MM.1S (cell line): ENCODE measurements at places on chromosomes 4 and X.
A peak's percentile ranks its signal among the peaks of the same experiment; 100 is the strongest.

- no peak overlapping the region for H3K4me3 ChIP-seq
- no peaks in the 10 kb centered on the region for H3K27me3 ChIP-seq
These were observed 27.7 kb downstream of the FBXO8 start for GRCh38 chr4:174255786-174256185.

GRCh38 chr4:185344743-185345538, 50.8 kb downstream of the LRP2BP start:
- no peaks in the 10 kb centered on the region for H3K27me3 ChIP-seq
- H3K27ac ChIP-seq: peak overlapping the region; percentile 65
- H3K4me1 ChIP-seq: peaks cover 56% of the 10 kb centered on the region
- peaks cover 11% of the 10 kb centered on the region for H3K36me3 ChIP-seq

GRCh38 chr4:153792618-153793247, 3.9 kb upstream of the SFRP2 start:
- H3K27me3 ChIP-seq: peaks cover 8% of the 10 kb centered on the region; the same call in 1 of the 2 replicates
- no peaks in the 10 kb centered on the region for H3K36me3 ChIP-seq
- H3K4me1 ChIP-seq: no peaks in the 10 kb centered on the region
- DNase-seq: no peak
- H3K27ac ChIP-seq: no peak overlapping the region

DNA sequence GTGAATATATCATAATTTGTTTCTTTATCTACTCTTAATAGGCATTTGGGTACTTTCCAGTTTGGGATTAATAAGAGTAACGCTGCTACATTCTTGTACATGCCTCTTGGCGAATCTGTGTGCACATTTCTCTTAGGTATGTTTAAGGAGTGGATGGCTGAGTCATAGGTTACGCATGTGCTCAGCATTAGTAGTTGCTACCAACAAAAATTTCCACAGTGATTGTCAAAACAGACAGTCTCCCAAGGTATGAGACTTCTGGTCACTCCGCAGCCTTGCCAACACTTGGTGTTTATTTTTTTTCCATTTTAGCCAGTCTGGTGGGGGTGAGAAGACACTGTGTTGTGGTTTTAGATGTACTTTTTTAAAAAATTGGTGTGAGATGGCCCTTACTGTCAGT, 44.6 kb downstream of the FGFBP1 start:
- no peaks in the 10 kb centered on the region for H3K27me3 ChIP-seq
- H3K36me3 ChIP-seq: no peaks in the 10 kb centered on the region
- no peak overlapping the region for H3K4me3 ChIP-seq
- H3K4me1 ChIP-seq: no peaks in the 10 kb centered on the region
- no peak overlapping the region for H3K27ac ChIP-seq

DNA sequence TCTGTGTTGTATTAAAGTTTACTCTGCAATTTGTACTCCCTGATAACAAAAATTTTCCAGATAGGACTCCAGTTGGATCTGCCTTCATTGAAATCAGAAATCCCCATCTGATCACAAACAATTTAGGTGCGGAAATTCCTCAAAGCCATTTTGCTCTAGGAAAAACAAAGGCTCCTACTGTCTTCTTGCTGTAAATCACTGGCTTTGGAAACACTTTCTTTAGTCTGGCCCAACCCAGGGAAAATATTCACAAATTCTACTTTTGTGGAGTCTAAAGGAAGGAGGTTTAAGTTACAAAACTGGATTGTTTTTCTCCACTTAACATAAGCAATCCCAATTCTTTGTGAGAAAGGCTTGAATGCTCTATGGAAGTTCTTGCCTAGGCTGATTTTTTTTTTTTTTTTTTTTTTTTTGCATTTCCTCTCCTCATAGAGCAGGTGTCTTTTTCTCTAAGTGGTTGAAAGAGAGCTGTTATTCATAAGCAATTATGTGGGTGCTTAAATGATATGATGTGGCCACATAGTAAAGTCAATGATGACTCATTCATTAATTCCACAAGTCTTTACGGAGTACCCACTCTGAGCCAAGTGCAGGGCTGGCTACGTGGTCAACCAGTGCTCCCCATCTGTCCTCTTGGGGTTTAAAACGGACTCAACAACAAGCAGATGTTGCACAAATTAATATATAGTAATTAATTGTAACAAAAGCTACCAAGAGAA, 261.4 kb downstream of the LDB2 start:
- H3K4me3 ChIP-seq: no peak overlapping the region
- H3K27ac ChIP-seq: no peak overlapping the region
- H3K36me3 ChIP-seq: no peaks in the 10 kb centered on the region
- no peak for DNase-seq
- no peaks in the 10 kb centered on the region for H3K4me1 ChIP-seq
- no peaks in the 10 kb centered on the region for H3K27me3 ChIP-seq

DNA sequence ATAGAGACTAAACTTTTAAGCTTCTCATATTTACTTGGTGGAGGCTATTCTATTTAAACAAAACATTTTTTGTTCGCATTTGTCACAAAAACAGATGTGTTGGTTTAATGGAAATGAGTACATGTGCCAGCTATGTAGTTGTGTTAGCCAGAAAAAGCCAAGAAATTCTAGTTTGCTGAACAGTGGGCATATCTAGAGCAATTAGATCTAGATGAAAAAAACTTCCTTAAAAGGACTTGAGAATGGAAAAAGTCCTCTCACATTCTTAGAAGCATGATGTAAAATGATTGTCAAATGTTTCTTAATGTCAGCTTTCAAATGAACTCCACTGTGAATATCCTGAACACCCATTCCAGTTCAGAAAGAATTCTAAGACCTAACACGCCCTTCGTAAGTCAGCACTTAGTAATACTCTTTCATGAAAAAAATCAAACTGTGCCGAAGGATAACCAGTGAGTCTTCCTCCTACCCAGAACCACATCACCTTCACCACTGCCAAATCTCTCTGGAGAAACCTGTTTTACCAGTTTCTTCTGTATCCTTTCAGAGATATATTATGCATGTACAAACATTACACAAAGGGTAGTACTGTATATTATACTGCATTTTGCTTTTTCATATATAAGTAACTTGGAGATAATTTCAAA, 28.2 kb downstream of the PHKA1 start:
- H3K27me3 ChIP-seq: no peaks in the 10 kb centered on the region
- H3K27ac ChIP-seq: no peak overlapping the region
- no peak overlapping the region for H3K4me3 ChIP-seq
- no peaks in the 10 kb centered on the region for H3K4me1 ChIP-seq
- H3K36me3 ChIP-seq: peaks cover 4% of the 10 kb centered on the region; the same call in 1 of the 2 replicates
- DNase-seq: no peak

GRCh38 chrX:133401536-133401935, 13.8 kb downstream of the GPC4 start:
- no peak for DNase-seq
- H3K27me3 ChIP-seq: no peaks in the 10 kb centered on the region
- H3K4me3 ChIP-seq: no peak overlapping the region
- no peak overlapping the region for H3K27ac ChIP-seq
- no peaks in the 10 kb centered on the region for H3K36me3 ChIP-seq

GRCh38 chr4:89287945-89288344, 19.7 kb downstream of the GPRIN3 start:
- H3K27ac ChIP-seq: peak overlapping the region; percentile 100; the same call in 1 of the 2 replicates
- DNase-seq: no peak
- H3K36me3 ChIP-seq: no peaks in the 10 kb centered on the region

DNA sequence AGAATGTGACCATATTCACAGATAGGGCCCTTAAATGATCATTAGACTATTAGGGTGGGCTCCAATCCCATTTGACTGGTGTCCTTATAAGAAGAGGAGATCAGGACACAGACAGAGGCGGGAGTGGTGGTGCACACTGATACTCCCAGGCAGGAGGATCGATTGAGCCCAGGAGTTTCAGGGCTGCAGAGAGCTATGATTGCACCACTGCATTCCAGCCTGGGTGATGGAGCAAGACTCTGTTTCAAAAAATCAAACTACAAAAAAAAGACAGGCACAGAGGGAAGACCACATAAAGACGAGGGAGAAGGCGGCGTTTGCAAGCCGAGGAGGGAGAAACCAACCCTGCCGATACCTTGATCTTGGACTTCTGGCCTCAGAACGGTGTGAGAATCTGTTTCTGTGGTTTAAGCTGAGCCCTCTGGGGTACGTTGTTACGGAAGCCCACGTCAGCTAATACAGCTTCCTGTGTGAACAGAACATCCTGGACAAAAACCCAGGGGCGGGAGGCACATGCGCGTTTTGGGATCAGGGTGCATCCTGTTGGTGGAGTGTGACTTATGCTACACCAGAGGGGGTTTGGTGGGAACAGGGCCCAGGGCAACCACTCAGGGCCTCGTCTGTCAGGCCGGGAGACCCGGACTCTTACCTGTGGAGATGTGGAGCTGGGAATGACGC, 211.8 kb upstream of the PSAPL1 start:
- H3K4me1 ChIP-seq: no peaks in the 10 kb centered on the region
- H3K36me3 ChIP-seq: no peaks in the 10 kb centered on the region
- H3K4me3 ChIP-seq: no peak overlapping the region
- H3K27me3 ChIP-seq: peaks cover 83% of the 10 kb centered on the region

DNA sequence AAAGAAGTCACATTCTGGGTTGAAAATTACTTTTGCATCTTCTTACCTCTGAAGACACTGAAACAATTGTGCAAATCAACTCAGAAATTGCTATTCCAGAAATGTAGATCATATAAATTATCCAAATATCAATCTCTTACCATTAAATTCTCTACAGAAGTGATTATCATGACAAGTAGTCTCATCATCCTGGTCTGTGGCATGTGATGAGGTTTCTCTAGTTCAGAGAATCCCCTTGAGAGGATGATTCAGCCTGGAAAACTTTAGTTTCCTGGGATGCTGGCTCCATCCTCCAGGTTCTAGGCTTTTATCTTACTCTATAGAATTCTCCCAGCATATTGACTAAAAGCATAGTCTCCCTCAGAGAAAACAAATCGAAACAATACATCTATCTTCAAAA, 76.2 kb upstream of the S100G start:
- no peaks in the 10 kb centered on the region for H3K36me3 ChIP-seq
- no peak overlapping the region for H3K27ac ChIP-seq
- H3K4me3 ChIP-seq: no peak overlapping the region
- no peaks in the 10 kb centered on the region for H3K4me1 ChIP-seq
- no peaks in the 10 kb centered on the region for H3K27me3 ChIP-seq

- no peak overlapping the region for H3K27ac ChIP-seq
- H3K4me1 ChIP-seq: no peaks in the 10 kb centered on the region
- H3K36me3 ChIP-seq: no peaks in the 10 kb centered on the region
- peaks cover 3% of the 10 kb centered on the region for H3K27me3 ChIP-seq
- DNase-seq: no peak
These were observed 11.5 kb upstream of the NKX1-1 start for GRCh38 chr4:1417522-1418390.

DNA sequence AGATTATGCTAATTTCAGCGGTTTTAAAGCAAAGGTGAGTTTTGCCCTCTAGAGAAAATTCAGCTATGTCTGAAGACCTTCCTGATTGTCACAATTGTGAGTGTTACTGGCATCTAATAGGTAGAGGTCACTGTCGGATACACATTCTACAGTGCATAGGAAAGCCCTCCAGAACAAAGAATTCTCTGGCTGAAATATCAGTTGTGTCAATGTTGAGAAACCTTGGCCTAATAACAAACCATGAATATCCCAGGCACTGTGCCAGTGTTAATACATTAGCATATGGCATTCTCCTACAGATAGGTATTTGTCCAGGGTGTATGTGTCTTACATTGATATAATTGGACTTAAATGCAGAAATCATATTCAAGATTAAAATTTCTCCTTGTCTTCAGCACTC, 294.3 kb downstream of the FSTL5 start:
- DNase-seq: no peak
- no peak overlapping the region for H3K4me3 ChIP-seq
- H3K27ac ChIP-seq: no peak overlapping the region
- H3K36me3 ChIP-seq: no peaks in the 10 kb centered on the region
- H3K27me3 ChIP-seq: no peaks in the 10 kb centered on the region

- H3K27me3 ChIP-seq: no peaks in the 10 kb centered on the region
- no peak overlapping the region for H3K27ac ChIP-seq
- H3K4me1 ChIP-seq: no peaks in the 10 kb centered on the region
- H3K36me3 ChIP-seq: no peaks in the 10 kb centered on the region
- H3K4me3 ChIP-seq: no peak overlapping the region
These were observed 17.8 kb downstream of the NKX6-1 start for GRCh38 chr4:84481077-84481859.

GRCh38 chrX:44303119-44303518, 40.4 kb downstream of the EFHC2 start:
- no peak overlapping the region for H3K27ac ChIP-seq
- H3K4me1 ChIP-seq: no peaks in the 10 kb centered on the region
- H3K36me3 ChIP-seq: no peaks in the 10 kb centered on the region
- H3K4me3 ChIP-seq: no peak overlapping the region
- DNase-seq: no peak

DNA sequence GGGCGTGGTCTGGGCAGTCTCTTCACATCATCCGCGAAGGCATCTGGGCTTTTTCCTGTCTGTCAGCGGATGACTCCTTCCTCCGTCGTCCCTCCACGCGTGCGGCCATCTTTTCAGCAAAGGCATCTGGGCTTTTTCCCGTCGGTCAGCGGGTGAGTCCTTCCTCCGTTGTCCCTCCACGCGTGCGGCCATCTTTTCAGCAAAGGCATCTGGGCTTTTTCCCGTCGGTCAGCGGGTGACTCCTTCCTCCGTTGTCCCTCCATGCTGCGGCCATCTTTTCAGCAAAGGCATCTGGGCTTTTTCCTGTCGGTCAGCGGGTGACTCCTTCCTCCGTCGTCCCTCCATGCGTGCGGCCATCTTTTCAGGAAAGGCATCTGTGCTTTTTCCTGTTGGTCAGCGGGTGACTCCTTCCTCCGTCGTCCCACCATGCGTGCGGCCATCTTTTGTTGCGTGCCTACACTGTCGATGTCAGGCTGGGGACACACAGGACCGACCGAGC, 12.3 kb upstream of the TMEM271 start:
- no peaks in the 10 kb centered on the region for H3K4me1 ChIP-seq
- no peaks in the 10 kb centered on the region for H3K27me3 ChIP-seq
- H3K27ac ChIP-seq: no peak overlapping the region

DNA sequence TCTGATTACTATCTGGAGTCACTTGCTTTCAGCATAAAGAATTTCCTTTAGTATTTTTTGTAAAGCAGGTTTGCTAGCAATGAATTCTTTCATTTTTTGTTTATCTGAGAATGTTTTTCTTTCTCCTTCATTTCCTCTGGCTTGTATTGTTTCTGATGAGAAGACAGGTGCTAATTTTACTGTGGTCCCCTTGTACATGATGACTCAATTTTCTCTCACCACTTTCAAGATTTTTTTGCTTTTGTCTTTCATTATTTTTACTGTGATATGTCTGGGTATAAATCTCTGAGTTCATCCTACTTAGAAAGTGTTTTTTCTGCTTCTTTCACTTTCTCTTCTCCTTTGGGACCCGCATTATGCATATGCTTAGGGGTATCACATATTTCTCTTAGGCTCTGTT, 62.6 kb downstream of the PKD2 start:
- H3K27me3 ChIP-seq: no peaks in the 10 kb centered on the region
- no peaks in the 10 kb centered on the region for H3K4me1 ChIP-seq
- no peak for DNase-seq
- no peak overlapping the region for H3K27ac ChIP-seq
- peaks cover 4% of the 10 kb centered on the region; the same call in 1 of the 2 replicates for H3K36me3 ChIP-seq

DNA sequence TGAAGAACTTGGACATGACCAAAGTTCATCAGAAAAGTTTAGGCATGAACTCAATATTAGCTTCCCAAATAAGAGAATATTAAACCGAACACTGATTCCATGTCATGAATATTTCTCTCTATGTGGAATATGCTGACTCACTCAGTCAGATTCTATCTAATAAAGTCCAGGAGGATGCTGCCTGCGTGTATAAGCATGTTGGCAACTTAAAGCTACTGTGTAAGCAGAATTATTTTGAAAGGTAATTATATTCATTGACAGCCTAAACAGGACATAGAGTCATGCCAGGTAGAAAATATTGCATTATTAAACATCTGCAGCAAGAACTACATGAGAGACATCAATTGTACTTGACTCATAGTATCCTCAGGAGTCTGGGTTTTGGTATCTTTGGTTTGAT, 367.9 kb upstream of the SPOCK3 start:
- H3K4me3 ChIP-seq: no peak overlapping the region
- no peaks in the 10 kb centered on the region for H3K36me3 ChIP-seq
- H3K27me3 ChIP-seq: no peaks in the 10 kb centered on the region
- no peak overlapping the region for H3K27ac ChIP-seq
- no peaks in the 10 kb centered on the region for H3K4me1 ChIP-seq
- DNase-seq: no peak
